Right lobe of liver (tissue), 6 donors: ENCODE measurements at places on chromosomes 12 and 14. TPM values are rescaled to one million over a fixed set of nuclear protein-coding genes. Genes with fewer than 3 reads are reported as not detected.

- DNase-seq: no peak
Observed at GRCh38 chr12:120321382-120322202, 6.0 kb downstream of the PLA2G1B start.

DNA sequence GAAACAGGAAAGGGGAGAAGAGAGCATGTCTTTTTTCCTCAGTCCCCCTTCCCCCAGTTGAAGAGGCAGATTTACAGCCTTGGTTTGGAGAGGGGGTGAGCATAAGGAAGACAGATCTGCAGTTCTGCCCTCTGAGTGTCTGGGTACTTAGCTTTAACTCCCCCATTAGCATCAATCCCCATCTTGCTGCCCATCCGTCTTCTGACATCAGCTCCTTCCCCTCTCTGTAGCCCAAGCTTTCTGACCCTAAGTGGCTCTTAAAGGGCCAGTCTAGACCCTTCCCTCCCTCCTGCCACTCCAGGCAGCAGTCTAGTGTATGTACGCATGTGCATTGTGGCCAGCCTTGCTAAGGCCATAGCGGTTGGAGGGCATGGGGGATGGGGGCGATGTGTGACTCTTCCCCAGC is 7.3 kb downstream of the GPR84 start:
- no peak for DNase-seq

DNA sequence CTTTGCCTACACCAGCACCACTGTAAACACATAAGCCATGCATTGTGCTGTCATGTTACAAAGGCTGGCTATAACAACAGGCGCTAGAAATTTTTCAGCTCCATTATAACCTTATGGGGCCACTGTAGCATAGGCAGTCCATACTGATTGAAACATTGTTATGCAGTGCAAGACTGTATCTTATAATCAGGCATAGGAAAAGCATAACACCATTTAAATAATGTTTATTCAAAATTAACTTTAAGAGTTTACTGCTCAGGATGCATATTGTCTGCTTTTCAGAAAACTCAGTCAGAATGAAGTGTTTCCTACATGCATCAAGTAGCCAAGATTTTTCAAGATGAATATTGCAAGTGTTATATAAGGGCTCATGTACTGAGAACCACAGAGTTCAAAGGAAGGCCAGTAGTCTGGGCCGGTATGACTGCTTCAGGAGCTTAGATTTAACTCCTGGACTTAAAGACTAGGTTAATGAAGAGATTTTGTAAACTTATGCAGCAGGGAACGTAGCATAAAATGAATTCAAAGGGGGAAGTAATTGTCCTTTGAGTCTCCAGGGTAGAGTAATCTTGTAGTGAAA is 46.9 kb downstream of the ATXN7L3B start:
- DNase-seq: no peak

- DNase-seq: no peak
Observed at GRCh38 chr12:107590814-107591375, 94.7 kb upstream of the PWP1 start.

DNA sequence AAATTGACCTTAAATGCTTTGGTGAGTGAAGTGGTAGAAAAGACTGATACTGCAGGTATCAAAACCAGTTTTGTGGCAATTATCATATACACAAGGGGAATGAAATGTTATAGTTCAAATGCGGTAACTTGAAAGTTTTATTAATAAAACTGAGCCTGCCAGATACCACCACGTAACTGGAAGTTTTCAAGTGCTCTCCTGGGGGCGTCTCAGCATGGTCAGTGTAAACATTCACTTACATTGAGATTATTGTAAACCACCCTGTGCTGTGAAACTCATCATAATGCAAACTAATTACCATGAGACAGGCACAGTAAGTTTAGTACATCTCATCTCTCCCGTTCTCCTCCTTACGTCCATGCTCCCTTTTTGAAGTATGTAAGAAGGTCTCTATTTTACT is 280.7 kb upstream of the FAR2 start:
- no peak for DNase-seq

PLA2G1B gene
- total RNA-seq: not detected

DNA sequence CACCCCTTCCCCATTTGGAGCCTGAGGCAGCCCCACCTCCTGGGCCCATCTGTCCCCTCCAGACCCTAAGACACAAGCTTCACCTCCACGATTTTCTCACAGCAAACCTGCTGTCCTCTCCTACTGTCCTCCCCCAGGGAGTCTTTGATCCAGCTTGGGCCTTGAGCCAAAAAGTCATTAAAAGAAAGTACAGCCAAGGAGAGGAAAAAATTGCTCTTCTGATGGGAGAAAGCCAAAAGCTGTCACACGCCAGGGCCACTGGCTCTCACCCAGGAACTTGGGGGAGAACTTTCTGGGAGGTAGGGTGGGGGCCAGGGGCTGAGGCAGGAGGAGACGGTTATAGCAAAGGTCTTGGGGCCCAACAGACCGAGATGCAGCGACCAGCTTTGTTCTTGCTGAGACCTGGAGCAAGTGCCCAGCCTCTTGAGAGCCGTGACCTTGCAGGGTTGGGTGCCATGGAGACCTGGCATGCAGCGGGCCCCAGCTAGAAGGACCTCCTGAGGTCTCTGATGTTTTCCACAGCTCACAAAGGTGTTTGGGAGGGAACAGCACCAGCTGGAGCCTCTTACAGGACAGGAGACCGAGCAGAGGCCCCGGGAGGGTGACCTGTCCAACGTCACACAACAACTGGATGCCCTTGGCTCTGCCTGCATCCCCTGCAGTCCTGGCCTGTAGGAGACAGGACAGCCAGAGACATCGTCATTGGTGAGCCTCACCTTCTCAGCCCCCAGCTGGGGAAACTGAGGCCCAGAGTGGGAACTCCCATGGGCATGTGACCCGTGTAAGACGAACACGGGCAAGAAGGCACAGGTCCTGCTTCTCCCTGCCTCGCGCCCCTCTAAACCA is 124.5 kb downstream of the CALM1 start:
- DNase-seq: no peak

- no peak for DNase-seq
Observed at GRCh38 chr14:90388437-90388836, 8.4 kb upstream of the CALM1 start.

GRCh38 chr12:124233041-124233796 is 61.7 kb upstream of the RFLNA start:
- no peak for DNase-seq

OAS3 gene
- 10.2 TPM for total RNA-seq

- DNase-seq: no peak
Observed at GRCh38 chr12:123961585-123962345, 10.9 kb downstream of the CCDC92 start.

DNA sequence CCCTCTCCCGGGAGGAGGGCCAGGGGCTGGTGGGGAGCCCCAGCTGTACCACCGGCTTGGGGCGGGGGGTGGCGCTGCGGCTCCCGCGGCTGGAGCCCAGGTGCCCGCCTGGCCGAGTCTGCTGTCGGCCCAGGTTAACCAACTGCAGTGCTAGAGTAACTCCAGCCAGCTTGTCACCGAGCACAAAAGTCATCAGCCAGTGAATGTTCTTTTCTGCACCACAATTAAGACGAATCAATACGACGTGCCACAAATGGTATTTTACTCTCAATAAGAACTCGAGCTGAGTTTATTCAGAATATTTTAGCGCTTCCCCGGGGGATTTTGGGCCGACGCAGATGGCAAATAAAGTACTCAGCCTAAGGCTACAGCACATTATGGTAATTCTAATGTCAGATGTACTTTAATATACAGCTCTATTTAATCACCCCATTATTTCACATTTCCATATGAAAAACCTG is 83.2 kb downstream of the BCL11B start:
- no peak for DNase-seq

ENDOU gene
- not detected for total RNA-seq

DNA sequence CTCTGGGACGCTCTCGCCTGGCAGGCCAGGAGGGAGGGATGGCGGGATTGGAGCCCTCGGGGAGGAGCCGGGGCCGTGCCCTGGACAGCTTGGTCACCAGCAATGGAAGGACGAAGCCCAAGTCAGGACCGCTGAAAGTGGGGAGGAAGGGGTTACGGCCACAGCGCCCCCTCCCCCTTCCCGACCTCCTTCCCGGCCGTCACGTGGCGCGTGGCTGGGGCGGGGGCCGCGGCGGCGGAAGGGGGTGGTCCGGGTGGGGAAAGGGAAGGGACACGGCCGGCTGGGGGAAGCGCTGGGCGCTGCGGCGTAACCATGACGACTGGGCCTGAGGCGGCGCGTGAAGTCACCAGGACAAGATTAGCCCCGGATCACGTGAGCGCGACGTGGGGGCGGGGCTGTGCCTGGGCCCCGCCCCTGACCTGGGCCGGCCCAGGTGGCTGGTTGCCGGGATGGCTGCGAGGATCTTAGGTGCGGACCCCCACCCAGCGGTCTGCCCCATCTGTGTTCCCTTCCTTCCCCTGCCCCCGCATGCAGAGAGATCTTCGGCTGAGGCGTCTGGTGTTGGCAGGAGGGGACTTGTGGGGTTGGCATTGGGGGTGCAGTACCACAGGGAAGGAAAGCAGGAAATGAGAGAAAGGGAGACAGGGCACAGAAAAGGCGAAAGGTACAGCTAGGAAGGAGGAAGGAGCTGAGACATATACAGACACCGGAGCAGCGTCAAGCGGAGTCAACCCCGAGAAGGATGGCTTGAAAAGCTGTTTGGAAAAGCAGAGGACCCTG is 6.2 kb downstream of the MAP3K12 start:
- DNase-seq: peak; percentile 97

HCAR1 gene
- total RNA-seq: not detected

GRCh38 chr12:108399514-108399913 is 60.4 kb upstream of the CMKLR1 start:
- no peak for DNase-seq

GPD1 gene
- 85.5 TPM for total RNA-seq

- DNase-seq: no peak
Observed at GRCh38 chr14:72924337-72924736, 1.9 kb upstream of the DCAF4 start.

CNTN1 gene
- 0.09 TPM for total RNA-seq

DNA sequence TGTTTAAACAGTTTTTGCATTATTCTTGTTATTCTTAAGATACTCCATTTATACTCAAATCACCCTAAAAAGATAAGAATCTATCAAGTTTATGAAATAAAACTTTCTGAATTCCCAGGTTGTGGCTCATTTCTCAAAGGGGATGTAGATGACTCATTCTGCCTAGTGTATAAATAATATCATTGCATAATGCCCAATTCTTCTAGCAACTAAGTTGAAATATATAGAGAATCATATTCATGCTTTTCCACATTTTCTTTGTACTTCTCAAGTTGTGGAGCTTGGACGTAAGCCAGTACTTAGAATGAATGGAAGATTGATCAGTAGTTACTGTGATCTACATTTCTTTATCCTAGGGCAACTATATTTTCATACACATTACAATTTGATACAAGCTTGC is 201.1 kb downstream of the PPFIA2 start:
- no peak for DNase-seq

- DNase-seq: no peak
Observed at GRCh38 chr12:31507966-31508365, 83.0 kb downstream of the DENND5B start.

DNA sequence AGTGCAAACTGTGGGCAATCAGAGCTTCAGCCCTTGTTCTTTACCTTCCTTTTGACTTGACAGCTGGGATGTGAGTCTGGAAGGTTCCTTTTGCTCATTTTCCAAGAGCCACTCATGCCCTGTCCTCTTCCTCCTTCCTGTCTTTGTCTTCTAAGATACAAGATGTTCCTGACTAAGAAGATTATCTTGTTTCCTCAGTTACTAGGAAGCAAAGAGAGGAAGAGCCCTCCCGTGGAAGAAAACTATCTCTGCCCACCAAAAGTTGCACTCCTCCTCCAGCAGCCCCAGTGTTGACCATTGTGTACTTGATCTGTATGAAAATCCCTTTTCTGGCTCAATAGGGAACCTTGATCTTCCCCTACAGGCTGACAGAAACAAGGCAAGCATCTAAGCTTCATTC is 138.0 kb downstream of the C12orf75 start:
- DNase-seq: no peak

GRCh38 chr12:128903236-128903635 is 50.0 kb downstream of the GLT1D1 start:
- no peak for DNase-seq

DNA sequence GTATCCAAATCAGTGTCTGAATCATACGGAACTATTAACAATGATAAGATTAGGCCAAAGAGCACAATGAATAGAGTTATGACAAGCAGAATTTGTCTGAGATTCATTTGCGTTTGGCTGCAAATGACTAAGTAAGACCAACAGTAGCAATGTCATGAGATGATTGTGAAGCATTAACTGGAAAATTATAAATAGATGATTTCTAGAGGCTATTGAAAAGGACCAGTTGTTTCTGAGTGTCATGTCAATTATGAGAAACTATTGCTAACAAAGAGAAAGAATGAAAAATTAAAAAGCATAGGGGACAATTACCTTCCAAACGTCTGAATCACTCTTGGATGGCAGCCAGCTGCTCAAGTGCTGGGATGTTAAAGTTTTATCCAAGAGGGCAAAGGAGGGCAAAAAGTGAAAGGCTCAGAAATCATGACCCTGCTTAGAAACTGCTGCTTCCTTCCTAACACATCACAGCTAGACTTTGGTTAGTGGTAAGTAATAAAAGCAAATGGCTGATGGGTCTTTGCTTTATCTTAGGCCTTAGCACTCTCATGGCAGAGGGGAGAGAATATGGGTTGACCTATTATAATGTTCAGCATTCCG is 89.0 kb downstream of the AKAP6 start:
- no peak for DNase-seq

B4GALNT1 gene
- total RNA-seq: 1.5 TPM

DNA sequence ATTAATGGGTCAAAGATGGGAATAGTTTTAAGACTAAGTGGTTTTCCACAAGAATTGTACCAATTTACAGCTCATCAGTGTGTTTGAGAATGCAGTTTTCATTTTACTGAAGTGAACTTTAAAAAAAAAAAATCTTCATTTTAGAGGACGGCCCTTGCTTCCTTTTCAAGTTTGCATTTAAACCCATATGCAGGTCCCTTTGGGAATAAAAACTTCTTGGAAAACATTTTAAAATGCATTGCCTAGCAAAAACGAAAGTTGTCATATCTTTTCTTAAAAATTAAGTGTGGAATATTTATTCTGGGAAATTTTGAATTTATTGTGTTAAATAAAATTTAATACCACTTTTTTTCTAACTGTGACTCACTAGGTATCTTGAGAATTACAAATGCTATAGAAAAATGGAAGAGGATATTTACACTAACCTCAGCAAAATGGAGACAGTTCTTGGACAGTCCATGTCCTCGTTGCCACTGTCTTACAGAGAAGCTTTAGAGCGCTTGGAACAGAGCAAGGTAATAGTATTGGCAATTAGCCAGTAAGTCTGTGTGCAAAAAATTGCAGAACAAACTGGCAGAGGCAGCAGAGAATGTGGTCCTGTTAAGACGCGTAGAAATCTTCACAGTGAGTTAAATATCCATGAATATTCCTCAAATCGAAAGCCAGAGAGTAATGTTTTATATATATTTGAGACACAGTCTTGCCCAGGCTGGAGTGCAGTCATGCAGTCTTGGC is 209.7 kb downstream of the SYNE2 start:
- no peak for DNase-seq

RPGRIP1 gene
- total RNA-seq: 0.98 TPM

PTPN6 gene
- 18.8 TPM for total RNA-seq

AICDA gene
- total RNA-seq: not detected

CHURC1 gene
- 32.1 TPM for total RNA-seq

DNA sequence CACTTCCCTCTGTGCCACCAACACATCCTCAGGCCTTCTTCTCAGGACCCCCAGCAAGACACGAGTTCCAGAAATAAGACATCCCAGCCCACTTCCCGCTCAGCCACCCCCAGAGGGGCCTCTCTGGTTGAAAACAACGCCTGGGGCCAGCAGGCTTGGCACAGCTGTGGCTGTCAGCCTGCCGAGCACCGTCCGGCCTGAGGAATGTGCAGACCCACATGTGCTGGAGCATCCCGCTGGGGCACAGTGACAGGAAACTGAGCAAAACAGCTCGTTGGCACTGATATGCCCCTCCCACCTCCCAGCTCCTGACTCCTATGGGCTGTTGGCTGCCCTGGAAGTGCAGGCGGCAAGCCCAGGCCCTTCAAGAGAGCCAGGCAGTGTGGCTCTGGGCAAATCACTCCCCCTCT is 1.4 kb downstream of the SYNE3 start:
- DNase-seq: no peak
